ENCODE measurements at places on chromosomes 7 and 10.

DNA sequence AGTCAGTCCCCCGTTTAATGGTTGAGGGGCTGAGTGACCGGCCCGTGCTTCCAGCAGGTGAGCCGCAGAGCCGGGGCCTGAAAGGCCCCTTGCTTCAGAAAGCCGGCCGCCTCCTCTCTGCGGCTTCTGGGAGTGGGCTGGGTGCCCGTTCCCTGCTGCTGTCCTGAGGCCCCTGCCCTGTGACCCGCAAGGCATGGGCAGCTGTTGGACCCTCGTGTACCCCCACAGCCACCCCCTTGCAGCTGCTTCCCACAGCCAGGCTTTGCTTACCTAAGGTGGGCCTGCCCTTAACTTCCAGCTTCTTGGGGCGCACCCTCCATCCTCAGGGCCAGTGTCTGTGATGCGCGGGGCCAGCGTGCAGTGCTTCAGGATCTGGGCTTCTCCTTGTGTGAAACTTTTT lies 26.6 kb downstream of the PFKFB3 start:
- peak; percentile 18 for DNase-seq

- DNase-seq = no peak
These were observed 5.8 kb upstream of the GFRA1 start for GRCh38 chr10:116278846-116279245.

GRCh38 chr7:25087855-25088254 lies 37.2 kb downstream of the CYCS start:
- no peak for DNase-seq

DNA sequence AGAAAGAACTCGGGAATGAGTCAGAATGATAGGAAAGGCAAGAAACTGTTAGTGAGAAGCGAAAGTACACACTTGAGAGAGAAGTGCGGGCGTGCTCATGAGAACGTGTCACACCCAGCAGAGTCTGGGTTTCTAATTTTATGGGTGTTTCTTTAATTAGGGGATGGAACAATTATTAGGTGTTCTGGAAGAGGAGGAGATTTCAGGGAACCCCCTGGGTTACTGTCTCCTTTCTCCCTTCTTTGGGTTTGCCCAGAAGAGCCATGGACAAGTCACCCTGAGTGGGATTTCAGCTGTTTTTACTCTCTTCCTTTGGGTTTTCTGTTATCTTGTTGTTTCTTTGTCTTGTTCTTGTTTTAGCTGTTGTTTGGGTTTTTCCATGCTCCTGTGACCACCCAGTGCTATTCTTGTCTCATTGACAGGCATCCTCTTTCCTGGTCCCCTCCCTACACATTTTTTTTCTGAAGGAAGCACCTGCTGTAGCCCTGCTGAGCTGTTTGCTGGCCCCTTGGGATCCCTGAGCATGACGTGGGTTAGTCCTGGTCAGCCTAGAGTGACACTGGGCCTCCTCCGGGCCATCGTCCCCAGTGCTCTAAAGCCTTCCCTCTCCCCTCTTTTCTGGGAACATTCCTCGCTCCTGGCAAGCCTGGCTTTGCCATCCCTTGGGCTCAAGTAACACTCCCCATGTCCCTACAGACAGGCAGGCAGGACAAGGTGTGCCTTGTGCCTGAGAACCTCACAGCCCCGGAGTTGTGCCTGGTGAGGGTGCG lies 3.5 kb downstream of the SH2D4B start:
- DNase-seq = no peak
